NCI-H146 (cell line): ENCODE measurements at places on chromosomes 12 and 14.

DNA sequence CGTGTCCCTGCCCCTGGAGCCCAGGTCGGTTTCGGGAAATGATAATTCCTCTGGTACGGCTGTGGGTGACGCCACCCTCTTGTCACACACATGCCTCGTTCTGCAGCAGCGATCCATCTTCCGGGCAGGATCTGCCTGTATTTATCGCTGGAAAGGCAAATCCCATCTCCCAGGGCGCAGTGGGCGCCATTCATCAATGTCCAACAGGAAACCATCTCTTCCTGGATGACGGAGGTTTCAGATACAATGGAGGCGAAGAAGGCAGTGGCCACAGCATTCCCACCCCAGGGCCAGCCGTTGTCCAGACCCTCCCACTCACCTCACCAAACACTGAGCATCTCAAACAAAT lies 74.2 kb downstream of the NOC4L start:
- peak; percentile 26 for DNase-seq

- peak; percentile 49 for DNase-seq
Measured at GRCh38 chr14:54366736-54367735, 29.8 kb upstream of the CDKN3 start.

DNA sequence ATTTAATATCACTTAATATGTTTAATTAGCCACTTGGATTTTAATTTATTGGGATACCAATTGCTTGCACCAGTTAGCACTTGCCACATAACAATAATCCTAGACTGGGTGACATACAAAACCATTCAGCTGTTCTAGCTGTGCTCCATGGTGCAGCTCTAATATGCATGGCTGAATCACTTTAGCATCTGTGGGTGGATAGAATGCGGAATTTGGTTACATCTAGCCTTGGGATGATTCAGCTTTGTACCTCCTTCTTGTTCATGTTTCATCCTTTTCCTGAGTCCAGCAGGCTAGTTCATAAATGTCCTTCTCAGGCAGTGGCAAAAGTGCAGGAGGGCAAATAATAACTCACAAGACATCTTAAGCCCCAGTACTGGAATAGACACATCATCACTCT lies 1263.0 kb downstream of the LRFN5 start:
- DNase-seq: no peak

GRCh38 chr14:93619176-93619793 lies 169.0 kb downstream of the PRIMA1 start:
- peak; percentile 10 for DNase-seq

GRCh38 chr14:95261616-95262510 lies 57.8 kb downstream of the CLMN start:
- no peak for DNase-seq

DNA sequence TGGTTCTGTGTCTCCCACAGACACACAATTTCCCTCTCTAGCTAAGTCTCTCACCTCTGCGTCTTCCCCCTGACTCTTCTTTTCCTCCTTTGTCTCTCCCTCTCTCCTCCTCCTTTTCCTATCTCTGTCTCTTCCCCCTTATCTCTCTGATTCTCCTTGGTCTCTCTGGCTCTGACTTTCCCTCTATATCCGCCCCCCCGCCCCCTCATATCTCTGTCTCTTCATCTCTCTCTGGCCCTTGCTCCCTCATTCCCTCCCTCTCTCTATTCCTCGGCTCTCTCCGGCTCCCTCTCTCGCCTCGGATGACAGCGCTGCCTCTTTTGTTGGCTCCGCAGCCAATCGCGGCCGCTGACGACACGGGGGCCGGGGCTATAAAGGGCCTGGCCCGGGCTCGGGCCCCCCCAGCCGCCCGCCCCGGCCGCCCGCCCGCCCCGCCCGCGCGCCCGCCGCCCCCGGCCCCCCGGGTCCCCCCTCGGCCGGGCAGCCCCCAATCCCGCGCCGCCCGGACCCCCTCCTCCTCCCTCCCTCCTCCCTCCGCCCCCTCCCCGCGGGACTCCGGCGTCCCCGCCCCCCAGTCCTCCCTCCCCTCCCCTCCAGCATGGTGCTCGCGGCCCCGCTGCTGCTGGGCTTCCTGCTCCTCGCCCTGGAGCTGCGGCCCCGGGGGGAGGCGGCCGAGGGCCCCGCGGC lies at the start of gene GDF11:
Gene GDF11 (plus strand): TSS at position 404 of the 687 bp plus-strand sequence. CDS start 195 bp downstream, at position 599.
- DNase-seq: peak; percentile 86

- no peak for DNase-seq
Measured at GRCh38 chr14:55451398-55451797, 11.0 kb upstream of the TBPL2 start.

DNA sequence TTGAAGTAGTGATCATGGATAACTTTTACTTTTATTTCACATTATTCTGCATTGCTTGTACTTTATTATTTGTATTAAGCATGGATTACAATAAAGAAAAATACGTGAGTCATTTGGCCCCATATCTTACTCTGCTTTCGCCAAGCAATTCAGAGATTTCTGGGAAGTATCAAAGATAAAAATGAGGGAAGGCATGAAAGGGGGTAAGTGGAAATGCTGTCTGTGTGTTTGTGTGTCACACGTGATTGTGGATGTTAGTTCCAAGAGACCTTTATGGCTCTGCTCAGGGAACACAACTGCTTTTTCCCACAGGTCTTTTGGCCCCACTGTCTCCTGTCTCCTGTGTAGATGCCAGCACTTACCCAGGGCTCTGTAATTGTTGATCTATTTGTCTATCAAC lies 10.5 kb downstream of the NID2 start:
- DNase-seq: no peak

DNA sequence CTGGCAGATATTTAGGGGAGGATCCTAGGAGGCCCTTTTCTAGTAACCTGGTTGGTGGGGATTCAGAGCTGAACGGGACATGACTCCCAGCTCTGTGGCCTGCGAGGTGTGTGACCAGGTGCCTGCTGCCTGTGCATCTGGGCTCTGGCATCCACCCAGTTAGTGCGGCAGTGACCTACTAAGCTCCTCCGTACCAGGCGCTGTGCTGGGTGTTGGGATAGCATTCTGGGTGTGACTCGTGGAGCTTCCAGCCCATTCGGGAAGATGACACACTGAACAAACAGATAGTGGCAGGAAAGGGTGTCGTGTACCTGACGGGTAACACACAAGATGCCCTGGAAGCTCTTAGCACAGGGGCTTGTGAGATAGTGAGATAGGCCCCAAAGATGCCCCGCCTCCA lies 80.9 kb downstream of the ACACB start:
- DNase-seq: no peak

DNA sequence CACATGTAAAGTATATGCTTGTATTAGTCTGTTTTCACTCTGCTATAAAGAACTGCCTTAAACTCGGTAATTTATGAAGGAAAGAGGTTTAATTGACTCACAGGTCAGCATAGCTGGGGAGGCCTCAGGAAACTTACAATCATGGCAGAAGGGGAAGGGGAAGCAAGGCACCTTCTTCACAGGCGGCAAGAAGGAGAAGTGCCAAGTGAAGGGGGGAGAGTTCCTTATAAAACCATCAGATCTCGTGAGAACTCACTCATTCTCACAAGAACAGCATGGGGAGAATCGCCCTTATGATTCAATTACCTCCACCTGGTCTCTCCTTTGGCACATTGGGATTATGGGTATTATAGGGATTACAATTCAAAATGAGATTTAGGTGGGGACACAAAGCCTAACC lies 229.5 kb upstream of the PLXNC1 start:
- no peak for DNase-seq

GRCh38 chr12:8572507-8572906 lies 31.8 kb upstream of the CLEC4E start:
- DNase-seq: no peak

GRCh38 chr14:23344481-23344880 lies 8.2 kb downstream of the SLC22A17 start:
- DNase-seq: no peak

GRCh38 chr14:72553656-72554055 lies 340.2 kb downstream of the DPF3 start:
- DNase-seq: no peak

- DNase-seq: no peak
Measured at GRCh38 chr12:58211211-58211610, 269.8 kb downstream of the ATP23 start.

DNA sequence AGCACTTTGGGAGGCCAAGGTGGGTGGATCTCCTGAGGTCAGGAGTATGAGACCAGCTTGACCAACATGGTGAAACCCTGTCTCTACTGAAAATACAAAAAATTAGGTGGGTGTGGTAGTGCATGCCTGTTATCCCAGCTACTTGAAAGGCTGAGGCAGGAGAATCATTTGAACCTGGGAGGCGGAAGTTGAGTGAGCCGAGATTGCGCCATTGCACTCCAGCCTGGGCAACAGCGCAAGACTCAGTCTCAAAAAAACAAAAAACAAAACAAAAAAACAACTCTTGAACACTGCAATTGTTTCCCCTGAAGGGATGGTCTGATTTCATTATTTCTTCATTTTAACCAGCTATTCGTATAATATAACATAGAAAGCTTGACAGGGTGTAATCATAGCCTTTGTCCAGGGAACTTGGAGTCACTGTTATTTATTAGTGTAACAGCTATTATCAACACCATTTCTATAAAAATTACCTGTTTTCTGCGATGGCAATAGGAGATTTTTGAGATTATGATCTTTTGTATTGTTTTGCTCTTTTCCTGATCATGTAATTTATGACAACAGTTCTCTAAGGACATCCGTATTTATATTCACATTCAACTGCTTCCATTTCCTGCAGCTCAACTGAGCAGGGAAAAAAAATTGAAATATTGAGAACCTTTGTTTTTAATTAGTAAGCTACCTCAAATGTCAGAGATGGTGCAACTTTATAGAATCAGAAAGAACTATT lies 94.7 kb downstream of the DIP2B start:
- no peak for DNase-seq

DNA sequence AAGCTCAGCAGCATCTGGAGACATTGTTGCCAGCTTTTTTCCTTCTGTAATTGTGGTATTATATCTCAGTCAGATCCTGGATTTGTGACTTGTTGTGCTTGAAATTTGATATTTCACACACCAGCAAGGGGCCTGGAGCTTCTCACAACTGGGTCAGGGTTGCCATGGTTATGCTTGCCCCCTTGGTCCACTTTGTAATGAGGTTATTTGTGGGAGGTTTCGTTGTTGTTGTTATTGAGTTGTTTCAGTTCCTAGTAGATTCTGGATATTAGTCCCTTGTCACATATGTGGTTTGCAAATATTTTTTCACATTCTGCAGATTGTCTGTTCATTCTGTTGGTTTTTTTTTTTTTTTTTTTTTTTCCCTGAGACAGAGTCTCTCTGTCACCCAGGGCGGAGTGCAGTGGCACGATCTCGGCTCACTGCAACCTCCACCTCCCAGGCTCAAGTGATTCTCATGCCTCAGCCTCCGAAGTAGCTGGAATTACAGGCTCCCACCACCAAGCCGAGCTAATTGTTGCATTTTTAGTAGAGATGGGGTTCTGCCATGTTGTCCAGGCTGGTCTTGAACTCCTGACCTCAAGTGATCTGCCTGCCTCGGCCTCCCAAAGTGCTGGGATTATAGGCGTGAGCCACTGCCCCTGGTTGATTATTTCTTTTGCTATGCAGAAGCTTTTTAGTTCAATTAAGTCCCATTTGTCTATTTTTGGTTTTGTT lies 80.6 kb upstream of the ETV6 start:
- DNase-seq: peak; percentile 64

- no peak for DNase-seq
Measured at GRCh38 chr12:93642751-93643150, 34.4 kb upstream of the CRADD start.

DNA sequence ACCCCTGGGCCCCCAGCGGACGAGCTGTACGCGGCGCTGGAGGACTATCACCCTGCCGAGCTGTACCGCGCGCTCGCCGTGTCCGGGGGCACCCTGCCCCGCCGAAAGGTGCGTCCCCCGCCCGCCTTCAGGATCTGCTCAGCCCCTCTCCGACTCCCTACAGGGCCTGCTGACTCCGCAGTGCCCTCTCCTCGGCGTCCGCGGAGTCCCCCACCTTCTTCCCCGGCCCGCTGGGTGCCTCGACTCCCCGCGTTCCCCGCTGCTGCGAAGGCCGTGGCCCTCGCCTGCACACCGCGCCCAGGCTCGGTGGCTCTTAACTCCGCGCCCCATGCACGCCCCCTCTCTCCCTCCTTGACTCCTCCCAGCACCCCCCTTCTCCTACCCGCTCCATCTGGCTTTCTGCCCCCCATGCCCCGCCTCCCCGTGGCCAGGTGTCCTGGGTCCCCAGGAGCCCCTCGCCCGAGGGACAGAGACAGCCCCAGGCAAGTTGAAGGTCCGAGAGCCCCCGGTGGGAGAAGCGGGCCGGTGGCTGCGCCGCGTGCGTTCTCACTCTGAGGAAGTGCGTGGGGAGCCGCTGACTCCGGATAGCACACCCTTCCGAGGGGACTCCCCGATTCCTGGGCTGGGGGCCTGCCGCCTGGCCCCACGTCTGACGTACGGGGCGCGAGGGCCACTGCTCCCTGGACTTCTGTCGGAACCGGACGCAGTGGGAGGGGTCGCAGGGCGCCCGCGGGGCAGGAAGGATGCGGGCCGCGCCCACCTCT lies 594 bp downstream of the TAMALIN start:
- DNase-seq: peak; percentile 59

GRCh38 chr14:44960646-44961045 lies 1.1 kb downstream of the KLHL28 start:
- DNase-seq: no peak

DNA sequence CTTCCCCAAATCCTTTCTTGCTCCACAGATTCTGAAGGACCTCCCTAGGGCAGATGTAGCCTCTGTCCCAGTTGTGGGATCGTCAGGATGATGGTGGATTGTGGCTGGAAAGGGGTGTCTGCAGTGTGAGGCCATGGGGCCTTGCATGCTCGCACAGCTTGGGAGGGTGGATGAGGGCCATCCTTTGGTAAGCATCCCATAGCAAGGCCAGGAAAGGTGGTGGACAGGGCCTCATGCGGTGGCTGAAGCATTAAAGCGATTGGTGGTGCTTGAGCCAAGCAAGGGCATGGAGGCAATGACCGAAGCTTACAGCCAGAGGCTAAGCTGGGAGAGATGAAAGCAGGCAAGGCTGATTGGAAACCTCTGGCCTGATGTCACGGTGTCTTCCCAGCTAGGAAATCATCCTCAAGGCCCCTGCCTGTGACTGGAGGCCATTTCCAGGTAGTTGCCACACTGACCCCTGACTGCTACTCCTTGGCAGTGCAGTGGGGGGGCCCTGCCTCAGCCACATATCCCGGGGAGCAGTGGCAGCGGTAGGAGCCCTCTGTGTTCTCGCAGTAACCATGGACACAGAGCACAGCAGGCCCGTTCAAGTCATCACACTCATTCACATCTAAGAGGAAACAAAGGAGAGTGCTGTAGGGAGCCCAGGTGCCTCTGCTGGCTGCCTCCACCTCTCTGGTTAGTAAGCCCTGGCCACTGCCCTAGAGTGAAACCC lies 7.0 kb downstream of the ISCA2 start:
- DNase-seq: peak; percentile 52

GRCh38 chr12:122505419-122506051 lies 4.8 kb upstream of the ZCCHC8 start:
- DNase-seq: no peak

DNA sequence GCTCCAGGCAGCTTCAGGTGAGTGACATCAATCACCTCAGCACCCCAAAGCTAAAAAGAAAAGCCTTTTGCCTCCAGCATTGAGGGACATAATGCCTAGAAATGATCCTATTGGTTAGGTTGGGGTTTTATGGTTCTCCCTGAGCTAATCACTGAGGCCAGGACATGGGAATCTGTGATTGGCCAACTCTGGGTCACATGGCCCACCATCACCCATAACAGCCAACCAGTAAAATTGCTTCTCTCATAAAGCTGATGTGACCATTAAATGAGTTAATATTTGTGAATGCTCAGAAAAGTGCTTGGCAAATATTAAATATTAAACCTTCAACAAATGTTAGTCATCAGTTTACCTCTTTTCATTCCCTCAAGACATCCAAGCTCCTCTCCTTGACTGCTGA lies 60.2 kb downstream of the TBX3 start:
- no peak for DNase-seq
